AML-193 (cell line): ENCODE measurements at places on chromosomes 16 and 17.
A peak's percentile ranks its signal among the peaks of the same experiment; 100 is the strongest.

- no peak for DNase-seq
Measured at GRCh38 chr16:26087091-26087490, 395.3 kb downstream of the HS3ST4 start.

DNA sequence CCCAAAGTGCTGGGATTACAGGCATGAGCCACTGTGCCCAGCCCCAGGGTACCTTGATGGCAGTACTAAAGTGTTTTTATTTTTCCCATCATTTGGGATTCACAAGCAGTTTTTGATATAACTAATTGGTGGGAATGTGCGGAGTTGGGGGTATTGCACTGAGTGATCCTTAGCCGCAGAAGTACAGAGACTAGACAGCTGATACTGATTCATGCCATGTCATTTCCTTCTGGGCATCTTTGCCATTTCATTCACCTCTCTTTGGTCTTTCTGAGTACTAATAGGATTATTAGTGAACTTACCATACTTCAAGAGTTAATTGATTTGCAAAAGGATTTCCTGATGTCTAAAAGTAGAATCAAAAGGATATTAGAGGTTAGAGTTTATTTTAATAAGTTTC lies 9.7 kb downstream of the NMT1 start:
- no peak for DNase-seq

DNA sequence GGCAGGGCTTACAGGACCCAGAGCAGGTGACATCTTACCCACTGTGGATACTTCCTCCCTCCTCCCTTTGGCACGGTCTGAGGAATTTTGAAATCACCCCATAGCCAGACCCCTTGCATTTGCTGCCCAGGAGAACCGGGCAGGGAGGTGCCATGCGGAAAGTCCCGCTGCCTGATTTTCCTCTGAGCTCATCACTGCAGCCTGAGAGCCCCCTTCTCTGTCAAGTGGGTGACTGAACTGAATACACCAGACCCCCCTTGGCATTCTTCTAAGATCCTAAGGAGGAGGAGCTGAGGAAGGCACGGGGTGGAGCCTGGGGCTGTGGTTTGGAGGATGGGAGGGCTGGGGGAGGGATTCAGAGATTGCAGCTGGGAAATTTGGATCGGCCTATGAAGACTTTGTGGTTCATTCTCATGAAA lies 173.4 kb downstream of the RAB11FIP4 start:
- DNase-seq, result no peak

DNA sequence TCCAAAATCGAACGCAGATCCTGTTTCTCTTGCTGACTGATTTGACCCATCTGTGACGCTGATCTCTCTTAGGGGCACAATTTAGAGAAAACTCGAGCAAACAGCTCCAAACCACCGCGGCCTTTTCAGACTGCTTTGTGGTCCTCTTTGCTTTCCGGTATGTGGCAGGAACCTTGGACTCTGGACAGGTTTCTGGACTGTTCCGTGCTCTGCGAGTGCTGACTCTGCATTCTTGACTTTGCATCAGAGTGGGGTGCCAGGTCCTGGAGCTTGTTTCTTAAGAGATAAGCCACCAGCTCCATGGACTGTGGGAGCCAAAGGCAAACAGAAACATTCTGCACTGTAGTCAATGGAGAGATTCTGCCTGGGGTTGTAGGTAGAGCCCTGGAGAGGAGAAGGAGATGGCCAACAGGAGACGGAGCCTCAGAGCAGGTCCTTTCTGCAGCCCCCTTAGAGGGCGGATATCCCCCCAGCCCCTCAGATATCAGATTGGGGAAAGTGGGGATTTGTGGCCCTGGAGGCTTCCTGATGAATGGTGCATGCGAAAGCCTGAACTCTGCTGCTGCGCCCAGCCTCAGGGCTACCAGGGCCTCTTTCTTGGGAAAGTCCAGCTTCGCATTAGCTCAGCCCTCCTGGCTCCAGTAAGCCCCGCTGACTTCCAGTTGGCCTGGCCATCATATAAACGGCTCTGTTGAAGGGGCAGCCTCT lies 65.6 kb downstream of the WIPI1 start:
- no peak for DNase-seq

- no peak for DNase-seq
Measured at GRCh38 chr16:82845116-82845515, 218.3 kb downstream of the CDH13 start.

DNA sequence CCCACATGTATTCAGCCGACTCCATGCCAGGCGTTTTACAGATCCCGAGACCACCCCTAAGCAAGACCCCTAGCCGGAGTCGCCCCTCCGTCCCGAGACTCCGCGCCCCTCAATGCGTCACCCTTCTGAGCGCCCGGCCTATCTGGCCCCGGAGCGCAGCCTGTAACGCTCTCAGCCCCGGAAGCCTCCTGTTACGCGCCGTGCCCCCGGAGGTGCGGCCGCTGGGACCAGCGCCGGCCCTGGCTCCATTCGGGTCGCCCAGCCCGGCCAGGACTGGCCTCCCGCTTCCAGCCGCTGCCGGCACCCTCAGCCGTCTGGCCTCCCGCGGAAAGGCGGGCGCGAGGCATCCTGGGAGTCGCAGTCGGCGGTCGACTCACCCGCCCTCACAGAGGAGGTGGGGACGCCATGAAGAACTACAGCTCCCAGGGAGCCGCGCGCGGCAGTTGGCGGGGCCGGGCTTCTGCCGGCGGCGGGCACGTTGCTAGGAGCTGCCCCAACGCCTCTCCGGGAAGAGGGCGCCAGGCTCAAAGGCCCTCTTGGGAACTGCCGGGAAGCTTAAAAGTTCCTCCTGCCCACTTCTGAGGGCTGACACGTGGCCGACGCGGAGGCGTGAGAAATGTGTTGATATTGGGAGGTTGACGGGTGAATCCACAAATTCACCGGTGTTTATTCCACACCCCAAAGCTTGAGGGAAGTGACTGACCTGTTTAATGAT lies at the start of gene FBF1:
Gene FBF1, minus strand, starts transcription at position 316 of the 715 bp plus-strand sequence. CDS start 2,893 bp downstream, outside the sequence.
- DNase-seq, result peak; percentile 97

DNA sequence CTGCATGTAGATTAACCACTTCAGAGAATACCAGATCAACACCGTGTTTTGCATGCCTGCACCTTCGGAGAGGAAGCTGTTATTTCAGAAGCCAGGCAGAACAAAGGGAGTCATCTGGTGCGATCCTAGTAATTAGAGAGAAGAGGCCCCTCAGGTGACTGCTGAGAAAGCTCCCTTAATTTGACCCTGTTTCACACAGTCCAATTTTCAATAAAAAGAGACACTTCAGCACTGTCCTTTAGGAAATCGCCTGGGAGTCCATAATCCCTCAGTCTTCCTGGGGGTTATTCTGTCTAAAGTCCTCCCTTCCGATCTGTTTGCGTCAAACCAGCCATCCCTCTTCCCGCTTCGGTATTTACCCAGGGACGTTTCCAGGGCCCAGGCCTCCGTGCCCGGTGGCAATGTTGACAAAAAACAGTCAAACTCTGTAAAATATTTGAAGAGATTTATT lies 23.4 kb upstream of the TNRC6C start:
- no peak for DNase-seq

GRCh38 chr16:25151996-25152395 lies 40.5 kb downstream of the LCMT1 start:
- no peak for DNase-seq

DNA sequence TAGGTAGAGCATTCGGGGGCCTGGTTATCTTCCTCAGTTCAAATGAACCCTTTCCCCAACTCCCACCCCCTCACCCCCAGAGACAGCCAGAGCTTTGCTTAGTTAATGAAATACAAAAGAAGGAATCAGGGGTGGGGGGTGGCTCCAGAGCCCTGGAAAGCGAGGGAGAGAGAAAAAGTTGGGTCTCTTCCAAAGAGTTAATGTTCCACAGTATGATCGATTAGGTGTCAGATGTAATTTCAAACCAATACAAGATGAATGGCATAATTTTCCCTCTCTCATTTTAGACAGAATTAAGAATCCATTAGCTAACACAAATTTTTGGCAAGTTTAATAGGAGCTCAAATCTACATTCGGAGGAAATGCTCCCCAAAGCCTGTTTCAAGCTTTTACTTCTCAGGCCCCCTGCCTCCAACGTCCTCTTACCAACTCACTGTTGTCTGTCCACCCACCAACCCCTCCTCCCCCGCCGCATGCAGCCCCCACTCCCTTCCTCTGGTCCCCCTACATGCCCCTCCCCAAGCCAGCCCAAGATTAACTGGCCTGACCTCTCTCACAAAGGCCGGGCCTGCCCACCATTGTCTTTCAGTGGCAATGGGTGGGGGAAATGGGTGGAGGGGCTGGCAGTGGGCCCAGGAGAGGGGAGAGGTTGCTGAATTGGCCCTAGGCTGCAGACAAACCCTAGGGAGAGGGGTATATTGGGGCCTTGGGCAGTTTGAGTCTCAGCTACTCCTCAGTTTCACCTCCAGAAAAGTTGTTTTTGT lies 28.2 kb downstream of the NEUROD2 start:
- no peak for DNase-seq

- no peak for DNase-seq
Measured at GRCh38 chr17:60675997-60676396, 1.7 kb upstream of the BCAS3 start.

- no peak for DNase-seq
Measured at GRCh38 chr17:2070241-2071023, 15.5 kb downstream of the HIC1 start.

GRCh38 chr17:65743308-65743655 lies 181.8 kb upstream of the AXIN2 start:
- DNase-seq, result no peak

DNA sequence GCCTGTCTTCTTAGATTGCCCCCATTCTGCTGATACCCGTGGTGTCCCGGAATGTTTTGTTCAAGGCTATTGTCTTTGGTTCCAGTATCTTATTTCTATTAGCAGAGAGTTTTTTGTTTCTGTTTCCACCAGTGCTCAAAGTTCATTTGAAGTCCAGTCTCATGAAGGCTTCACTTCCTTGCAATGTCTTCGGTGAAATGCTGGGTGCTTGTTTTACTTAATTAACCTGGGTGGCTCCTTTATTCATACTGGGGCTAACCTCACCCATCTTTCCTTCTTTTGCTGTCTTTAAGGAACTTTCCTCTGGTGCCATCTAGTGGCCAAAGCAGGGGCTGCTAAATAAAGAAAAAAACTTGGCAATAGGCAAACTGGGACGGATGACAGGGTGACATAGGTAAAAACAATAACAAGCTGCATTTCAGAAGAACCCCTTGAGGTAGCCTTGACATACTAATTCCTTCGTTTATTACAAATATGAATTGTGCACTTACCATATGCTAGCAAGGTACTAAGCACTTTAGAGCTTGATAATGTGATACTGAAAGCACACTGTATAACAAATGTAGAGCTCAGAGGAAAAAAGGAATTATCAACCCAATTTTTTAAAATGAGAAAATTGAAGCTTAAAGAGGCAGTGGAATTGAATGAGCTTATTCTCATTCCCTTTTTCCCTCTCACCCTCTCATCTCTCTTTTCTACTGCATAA lies 2.8 kb upstream of the SMIM36 start:
- DNase-seq, result peak; percentile 61
